Upper lobe of left lung (tissue), 6 donors: ENCODE measurements at places on chromosomes 2 and 18. TPM values are rescaled to one million over a fixed set of nuclear protein-coding genes. Genes with fewer than 3 reads are reported as not detected.

DNA sequence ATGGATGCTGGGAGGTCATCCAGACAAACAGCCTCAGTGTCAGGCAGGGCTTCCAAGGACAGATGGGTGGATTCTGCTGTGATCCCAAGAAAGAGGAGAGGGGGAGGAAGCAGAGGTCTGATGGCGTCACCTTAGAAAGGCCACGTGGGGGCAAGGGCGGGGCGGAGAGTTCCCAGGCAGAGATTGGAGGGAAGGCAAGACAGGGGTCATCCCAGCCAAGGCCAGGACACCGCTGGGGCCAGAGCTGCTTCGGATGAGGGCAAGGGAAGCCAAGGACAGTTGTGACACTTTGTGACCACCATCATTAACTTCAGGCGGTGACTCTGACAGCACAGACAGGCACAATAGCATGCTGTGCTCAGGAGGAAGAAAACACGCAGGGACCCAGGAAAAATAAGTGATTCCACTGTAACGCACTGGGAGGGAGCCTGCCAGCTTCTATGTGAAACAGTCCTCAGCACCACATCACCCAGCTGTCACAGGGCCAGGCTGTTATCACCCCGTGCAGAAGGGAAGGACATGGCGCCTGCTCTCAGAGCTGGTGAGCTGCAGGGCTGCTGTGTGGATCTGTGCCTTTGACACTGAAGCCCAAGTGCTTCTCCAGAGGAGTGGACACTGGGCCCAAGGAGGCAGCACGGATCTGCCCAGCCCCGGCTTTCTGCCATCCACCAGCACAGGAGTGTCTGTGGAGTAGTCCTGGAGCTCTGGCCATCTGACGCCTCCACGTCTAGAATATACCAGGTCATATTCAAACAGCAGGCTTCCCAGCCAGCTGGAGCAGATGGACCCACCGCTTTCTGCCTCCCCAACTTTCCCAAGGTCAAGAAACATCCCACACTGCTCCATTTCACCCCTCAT, 204.1 kb downstream of the NDUFA10 start:
- no peaks in the 10 kb centered on the region for H3K36me3 ChIP-seq
- H3K27me3 ChIP-seq: no peaks in the 10 kb centered on the region
- H3K27ac ChIP-seq: no peak overlapping the region
- DNase-seq: no peak
- peaks cover under 1% of the 10 kb centered on the region for H3K4me1 ChIP-seq
- H3K4me3 ChIP-seq: no peak overlapping the region

DNA sequence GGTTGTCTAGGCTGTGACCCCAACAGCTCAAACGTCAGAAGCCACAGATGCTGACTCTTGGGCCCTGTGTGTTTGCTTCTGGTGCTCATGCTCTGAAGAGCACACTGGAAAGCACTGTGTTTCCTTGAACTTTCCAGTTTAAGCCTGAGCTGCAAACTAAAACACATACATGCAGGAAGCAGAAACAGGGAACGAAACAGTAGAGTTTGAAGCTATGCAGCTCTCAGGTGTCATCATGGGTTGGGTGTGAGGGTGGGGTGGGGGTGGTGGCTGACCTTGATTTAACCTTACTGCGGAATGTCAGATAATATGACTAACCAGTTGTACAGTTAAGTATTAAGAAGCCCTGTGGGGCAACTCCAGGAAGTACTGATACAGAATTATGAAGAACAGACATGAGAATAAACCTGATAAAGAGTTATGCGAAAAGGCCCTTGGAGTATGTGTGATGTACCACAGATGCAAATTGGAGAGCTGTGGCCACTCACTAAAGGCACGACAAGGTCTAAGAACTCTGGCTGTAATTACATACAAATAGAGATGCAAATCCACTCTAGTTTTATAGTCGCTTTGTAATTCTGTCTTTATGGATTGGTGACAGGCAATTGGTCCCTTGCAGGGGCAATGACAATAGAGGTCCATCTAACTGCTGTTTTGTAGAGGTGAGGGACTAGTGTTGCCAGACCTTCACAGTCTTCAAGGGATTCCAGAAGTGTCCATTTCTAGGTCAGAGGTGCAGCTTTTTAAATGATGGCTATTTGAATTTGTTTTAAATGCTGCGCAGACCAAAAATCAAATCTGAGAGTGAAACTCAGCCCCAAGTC, 273.1 kb downstream of the NAPG start:
- H3K36me3 ChIP-seq: no peaks in the 10 kb centered on the region
- no peak for DNase-seq
- no peaks in the 10 kb centered on the region for H3K27me3 ChIP-seq
- H3K27ac ChIP-seq: no peak overlapping the region
- H3K4me3 ChIP-seq: no peak overlapping the region

GRCh38 chr2:213306316-213306942, 22.2 kb downstream of the SPAG16 start:
- no peak overlapping the region for H3K4me3 ChIP-seq
- DNase-seq: no peak
- no peaks in the 10 kb centered on the region for H3K4me1 ChIP-seq
- no peaks in the 10 kb centered on the region for H3K27me3 ChIP-seq
- H3K36me3 ChIP-seq: no peaks in the 10 kb centered on the region

DNA sequence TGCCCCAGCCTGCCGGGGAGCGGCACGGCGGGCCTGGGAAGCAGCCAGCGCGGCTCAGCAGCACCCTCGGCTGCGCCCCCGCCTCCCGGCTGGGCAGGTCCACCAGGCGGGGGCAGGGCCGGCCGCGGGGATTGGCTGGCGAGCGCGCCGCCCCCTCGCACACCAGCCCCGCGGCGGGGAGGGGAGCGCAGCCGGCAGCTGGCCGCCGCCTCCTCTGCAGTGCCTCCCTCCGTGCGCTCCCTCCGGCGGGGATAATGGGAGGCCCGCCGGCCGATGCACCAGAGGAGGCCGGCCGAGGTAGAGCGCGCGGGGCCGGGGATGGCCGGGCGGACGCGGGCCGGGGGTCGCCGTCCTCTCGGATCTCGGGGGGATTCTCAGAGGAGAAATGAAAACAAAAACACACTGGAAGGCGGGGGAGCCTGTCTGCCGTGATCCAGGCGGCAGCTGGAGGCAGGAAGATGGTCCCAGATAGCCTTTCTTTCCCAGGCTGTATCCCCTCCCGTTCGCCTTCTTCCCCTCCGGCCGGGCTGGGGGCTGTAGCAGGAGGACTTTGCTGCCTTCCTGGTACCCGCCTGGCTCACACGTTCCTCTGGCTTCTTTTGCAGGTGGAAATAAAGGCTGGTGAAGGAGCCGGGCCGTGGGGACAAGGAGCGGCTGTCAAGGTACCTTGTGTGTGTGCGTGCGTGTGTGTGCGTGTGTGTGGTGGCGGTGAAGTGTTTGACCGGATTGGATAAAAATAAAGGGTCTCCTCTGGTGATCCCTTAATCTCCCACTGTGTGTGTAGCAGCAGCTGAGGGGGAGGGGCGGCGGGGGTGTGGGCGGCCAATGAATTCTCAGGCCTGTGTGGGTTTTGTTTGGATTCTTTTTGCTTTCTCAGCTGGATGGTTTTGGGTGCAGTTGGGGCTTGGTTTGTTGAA, 18.1 kb downstream of the TET3 start:
- no peaks in the 10 kb centered on the region for H3K36me3 ChIP-seq
- peak overlapping the region; percentile 40 for H3K4me3 ChIP-seq
- no peak overlapping the region for H3K27ac ChIP-seq
- peaks cover 63% of the 10 kb centered on the region for H3K4me1 ChIP-seq

DNA sequence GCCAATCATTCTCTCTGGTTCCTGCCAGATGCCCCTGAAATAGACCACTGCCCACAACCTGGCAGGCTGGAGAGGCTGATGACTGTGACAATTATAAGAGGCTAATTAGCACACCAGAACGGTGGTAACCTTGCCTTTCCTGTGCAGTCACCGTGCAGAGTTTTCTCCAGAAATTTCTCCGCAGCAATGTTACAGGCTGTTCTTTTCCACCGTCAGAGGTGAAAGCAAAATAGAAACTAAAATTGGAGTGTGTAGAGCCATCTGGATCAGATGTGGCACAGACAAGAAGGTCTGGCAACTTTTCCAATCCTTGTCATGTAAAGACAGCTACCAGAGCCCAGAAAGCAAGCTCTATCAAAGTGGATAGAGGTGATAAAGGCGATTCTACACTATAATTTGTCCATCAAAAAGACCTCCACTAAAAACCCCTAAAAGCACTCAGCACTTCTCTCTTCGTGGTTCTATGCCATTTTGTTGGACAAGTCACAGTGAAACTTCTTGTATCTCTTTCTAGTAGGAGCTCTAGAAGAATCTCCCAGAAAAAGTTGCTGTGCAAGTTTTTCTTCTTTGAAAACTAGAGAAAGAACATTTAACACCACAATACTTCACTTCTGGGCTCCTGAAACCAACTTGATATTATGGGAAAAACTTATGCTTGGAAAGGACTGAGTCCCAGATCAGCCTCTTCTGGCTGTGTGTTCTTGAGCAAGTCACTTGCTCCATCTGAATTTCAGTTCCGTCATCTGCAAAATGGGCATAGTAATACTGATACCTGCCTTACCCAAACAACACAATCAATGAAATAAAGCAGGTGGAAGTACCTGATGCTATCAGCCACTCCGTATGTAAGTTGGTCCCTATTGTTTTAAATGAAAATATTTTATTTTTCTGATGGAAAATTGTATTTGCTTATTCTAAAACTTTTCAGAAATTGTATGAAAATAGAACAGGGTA, 295.6 kb upstream of the DLGAP1 start:
- no peaks in the 10 kb centered on the region for H3K36me3 ChIP-seq
- no peak overlapping the region for H3K4me3 ChIP-seq
- H3K27ac ChIP-seq: no peak overlapping the region

- no peaks in the 10 kb centered on the region for H3K36me3 ChIP-seq
- H3K4me1 ChIP-seq: no peaks in the 10 kb centered on the region
- H3K4me3 ChIP-seq: no peak overlapping the region
- H3K27me3 ChIP-seq: no peaks in the 10 kb centered on the region
Observed at GRCh38 chr2:114022360-114023085, 132.6 kb downstream of the ACTR3 start.

GRCh38 chr2:15746703-15747550, 155.3 kb downstream of the DDX1 start:
- H3K4me3 ChIP-seq: no peak overlapping the region
- H3K4me1 ChIP-seq: no peaks in the 10 kb centered on the region
- H3K36me3 ChIP-seq: no peaks in the 10 kb centered on the region
- no peaks in the 10 kb centered on the region for H3K27me3 ChIP-seq
- DNase-seq: no peak

GRCh38 chr18:8667846-8668245, 37.5 kb upstream of the MTCL1 start:
- no peak for DNase-seq
- H3K27ac ChIP-seq: no peak overlapping the region
- H3K36me3 ChIP-seq: no peaks in the 10 kb centered on the region
- no peaks in the 10 kb centered on the region for H3K4me1 ChIP-seq
- H3K27me3 ChIP-seq: no peaks in the 10 kb centered on the region
- no peak overlapping the region for H3K4me3 ChIP-seq

GRCh38 chr2:232584238-232584637, 33.7 kb downstream of the EIF4E2 start:
- DNase-seq: no peak
- no peaks in the 10 kb centered on the region for H3K27me3 ChIP-seq
- no peak overlapping the region for H3K27ac ChIP-seq
- H3K36me3 ChIP-seq: no peaks in the 10 kb centered on the region
- no peak overlapping the region for H3K4me3 ChIP-seq

DNA sequence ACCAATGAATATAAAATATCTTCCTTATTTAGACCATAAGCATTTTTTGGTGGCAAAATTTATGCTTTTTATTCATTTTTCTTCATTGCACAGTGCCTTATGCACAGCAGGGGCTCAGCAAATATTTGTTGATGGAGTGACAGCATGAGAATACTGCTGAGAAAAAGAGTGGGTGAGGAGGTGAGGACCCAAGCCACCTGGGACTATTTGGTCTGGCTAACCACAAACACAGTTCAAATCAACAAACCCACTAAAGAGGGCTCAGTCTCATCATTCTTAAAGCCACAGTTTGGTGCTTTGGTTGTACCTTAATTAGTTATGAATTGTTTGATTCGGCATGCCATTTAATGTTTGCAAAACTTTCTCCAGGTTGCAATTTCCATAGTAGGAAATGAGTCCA, 183.5 kb upstream of the ZNF521 start:
- H3K27ac ChIP-seq: no peak overlapping the region
- H3K4me3 ChIP-seq: no peak overlapping the region
- no peaks in the 10 kb centered on the region for H3K4me1 ChIP-seq

DNA sequence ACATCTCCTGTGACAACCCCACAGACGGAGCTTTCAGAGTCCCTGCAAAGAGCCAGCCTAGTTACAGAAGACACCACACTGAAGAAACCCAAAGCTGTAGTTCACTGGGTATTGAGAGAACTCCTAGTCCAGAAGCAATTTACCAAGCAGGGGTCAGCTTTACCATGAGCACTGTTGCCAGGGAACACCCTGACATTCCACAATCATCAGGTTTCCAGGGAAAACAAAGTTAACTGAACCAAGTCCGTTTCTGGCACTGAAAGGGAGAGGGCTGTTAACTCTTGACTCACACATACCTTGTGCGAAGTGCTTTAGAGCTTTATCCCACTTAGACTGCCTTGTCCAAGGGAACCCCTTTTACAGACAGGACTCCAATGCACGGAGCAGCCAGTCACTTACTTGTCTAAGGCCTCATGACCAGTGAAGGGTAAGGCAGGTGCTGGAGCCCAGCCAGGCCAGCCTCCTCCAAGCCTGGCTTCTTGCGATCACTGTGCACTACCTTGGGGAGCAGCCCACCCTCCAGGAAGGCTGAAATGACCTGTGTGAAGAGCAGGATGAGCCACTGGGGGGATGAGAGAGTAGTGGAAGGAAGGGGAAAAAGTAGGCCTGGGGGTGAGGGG, 53.9 kb downstream of the REEP1 start:
- no peak overlapping the region for H3K27ac ChIP-seq
- DNase-seq: no peak
- no peak overlapping the region for H3K4me3 ChIP-seq
- H3K4me1 ChIP-seq: peaks cover 5% of the 10 kb centered on the region
- H3K36me3 ChIP-seq: no peaks in the 10 kb centered on the region
- H3K27me3 ChIP-seq: no peaks in the 10 kb centered on the region

AFF3 gene
- total RNA-seq: 46.1 TPM

ZBTB7C gene
- total RNA-seq: 18.1 TPM

TMEM247 gene
- not detected for total RNA-seq

TSPYL6 gene
- 1.0 TPM for total RNA-seq

EFHD1 gene
- total RNA-seq: 4.5 TPM

RESP18 gene
- total RNA-seq: not detected

GCKR gene
- 0.24 TPM for total RNA-seq

EML6 gene
- total RNA-seq: 6.8 TPM
